Ascending aorta (tissue), 2 donors: ENCODE measurements at places on chromosomes 3 and 15.

DNA sequence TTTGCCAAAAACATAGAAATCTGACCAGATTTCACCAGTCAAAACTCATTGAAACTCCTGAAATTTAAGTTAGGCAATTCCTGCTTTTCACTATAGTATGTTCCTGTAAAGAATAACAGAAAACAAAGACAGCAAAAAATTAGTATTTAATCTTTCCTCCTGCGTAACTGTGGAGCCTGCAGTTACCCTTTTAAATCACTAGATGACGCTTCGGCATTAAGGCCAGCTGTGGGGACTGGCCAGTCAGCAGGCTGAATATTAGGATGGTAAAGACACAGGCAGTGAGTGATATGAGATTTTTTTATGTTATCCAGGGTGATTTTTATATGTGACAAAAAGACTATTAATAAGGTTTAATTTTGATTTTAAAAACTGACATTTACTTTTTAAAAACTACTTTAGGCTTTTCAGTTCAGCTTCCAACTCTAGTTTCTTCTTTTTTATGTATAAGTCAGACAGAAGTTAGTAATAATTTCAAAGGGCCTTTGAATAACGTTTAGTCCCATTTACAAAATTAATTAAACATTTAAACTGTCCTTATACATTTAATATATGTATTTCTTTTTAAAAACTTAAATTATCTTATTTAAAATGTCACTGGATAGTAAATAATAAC, 165.1 kb downstream of the PPM1L start:
- H3K27me3 ChIP-seq = no peaks in the 10 kb centered on the region
- no peak overlapping the region for H3K27ac ChIP-seq
- no peaks in the 10 kb centered on the region for H3K36me3 ChIP-seq
- H3K4me3 ChIP-seq = no peak overlapping the region
- H3K4me1 ChIP-seq = no peaks in the 10 kb centered on the region

DNA sequence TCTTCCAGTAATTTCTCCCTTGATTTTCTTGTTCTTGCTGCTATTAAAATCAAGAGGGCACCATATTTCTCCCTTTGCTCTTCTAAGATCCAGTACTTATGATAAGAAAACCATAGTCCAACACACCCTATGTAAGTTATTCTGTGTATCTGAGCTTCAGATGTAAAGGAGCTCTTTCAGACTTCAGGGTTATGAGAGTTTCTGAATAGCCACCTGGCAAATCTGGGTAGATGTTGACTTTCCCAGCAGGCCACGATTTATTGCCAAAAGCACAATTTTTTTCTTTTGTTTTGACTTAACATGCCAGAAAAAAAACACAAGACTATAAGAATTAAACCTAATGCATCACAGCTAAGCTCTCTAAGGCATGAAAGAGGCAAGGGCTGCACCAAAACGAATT, 1045.0 kb downstream of the FHIT start:
- H3K27me3 ChIP-seq = no peaks in the 10 kb centered on the region
- no peak overlapping the region for H3K4me3 ChIP-seq
- no peaks in the 10 kb centered on the region for H3K36me3 ChIP-seq
- no peaks in the 10 kb centered on the region for H3K4me1 ChIP-seq
- H3K27ac ChIP-seq = no peak overlapping the region
- no peak for DNase-seq

DNA sequence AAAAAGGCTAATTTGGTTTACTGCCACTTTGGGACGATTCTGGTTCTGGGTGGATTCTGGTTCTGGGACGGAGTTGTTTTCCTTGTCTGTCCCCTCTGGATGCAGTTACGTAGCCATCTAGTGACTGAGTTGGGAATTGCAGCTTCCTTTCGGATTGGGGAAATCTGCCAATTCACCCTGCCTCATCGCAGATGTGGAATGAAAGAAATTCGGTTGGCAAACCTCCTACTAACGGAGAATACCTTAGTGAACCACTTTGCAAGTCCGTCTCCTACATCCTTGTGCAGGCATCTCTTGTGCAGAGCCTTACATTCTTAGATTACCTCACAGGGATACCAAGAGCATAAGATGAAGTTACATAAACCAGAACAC, 31.5 kb upstream of the AP4E1 start:
- H3K27me3 ChIP-seq = no peaks in the 10 kb centered on the region
- no peaks in the 10 kb centered on the region for H3K36me3 ChIP-seq
- no peaks in the 10 kb centered on the region for H3K4me1 ChIP-seq
- peak; percentile 92 for DNase-seq
- peak overlapping the region; percentile 55 for H3K4me3 ChIP-seq
- H3K27ac ChIP-seq = no peak overlapping the region

GRCh38 chr15:73845507-73845906, 27.9 kb upstream of the TBC1D21 start:
- H3K27ac ChIP-seq = no peak overlapping the region
- no peak overlapping the region for H3K4me3 ChIP-seq
- no peak for DNase-seq
- H3K27me3 ChIP-seq = no peaks in the 10 kb centered on the region
- no peaks in the 10 kb centered on the region for H3K4me1 ChIP-seq

- H3K27me3 ChIP-seq = no peaks in the 10 kb centered on the region
- H3K27ac ChIP-seq = no peak overlapping the region
- no peaks in the 10 kb centered on the region for H3K36me3 ChIP-seq
- H3K4me3 ChIP-seq = no peak overlapping the region
Measured at GRCh38 chr3:42689421-42690014, 4.2 kb downstream of the KLHL40 start.

DNA sequence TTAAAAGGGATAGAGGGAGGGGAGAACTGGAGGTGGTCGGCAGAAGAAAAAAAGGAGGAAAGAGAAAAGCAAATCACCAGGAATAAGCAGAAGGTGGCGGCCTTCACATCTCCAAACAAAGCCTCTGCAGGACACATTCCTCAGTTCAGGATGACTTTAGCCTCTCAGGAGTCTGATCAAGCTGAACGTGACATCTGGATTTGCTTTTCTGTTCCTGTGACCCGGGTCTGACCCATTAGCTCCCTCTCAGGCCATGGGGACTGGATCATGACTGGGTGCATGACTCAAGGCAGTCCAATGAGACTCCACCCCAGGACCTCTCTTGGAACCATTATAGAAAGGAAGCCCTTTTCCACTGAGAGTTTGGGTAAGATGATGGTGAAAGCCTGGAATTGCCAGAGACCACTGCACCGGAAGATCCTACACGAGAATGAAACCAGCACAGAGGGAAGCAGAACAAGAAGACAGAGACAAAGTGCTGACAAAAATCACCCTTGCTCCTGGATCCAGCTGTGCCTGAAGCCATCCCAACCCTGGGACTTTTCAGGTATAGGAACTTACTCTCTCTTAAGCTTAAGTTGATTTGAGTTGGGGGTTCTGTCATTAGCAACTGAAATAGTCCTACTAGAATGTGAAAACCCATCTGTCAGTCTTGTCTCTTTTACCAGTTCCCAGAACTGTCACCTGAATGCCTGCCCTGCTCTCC, 45.4 kb upstream of the RAD18 start:
- no peaks in the 10 kb centered on the region for H3K27me3 ChIP-seq
- H3K36me3 ChIP-seq = no peaks in the 10 kb centered on the region
- no peak overlapping the region for H3K4me3 ChIP-seq

DNA sequence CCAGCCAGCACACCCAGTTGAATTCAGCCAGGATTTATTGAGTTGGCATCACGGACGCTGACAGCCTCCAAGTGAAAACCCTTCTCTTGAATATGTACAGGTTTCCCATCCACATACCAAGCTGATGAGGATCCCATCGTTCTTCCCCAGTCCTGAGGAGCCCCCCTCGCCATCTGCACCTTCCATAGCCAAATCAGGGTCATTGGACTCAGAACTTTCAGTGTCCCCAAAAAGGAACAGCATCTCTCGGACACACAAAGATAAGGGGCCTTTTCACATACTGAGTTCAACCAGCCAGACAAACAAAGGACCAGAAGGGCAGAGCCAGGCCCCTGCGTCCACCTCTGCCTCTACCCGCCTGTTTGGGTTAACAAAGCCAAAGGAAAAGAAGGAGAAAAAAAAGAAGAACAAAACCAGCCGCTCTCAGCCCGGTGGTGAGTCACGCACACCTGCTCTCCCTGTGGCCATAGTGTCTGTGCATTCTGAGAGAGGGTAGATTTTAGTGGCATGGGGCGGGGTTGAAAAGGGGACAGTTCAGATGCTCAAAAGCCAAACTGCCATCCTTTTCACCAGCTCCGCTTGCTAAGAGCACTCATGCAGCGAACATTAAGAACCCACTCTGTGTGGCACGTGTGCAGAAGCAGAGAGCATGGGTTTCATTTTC, 51.2 kb downstream of the KLHL25 start:
- H3K27ac ChIP-seq = no peak overlapping the region
- no peaks in the 10 kb centered on the region for H3K27me3 ChIP-seq
- H3K4me1 ChIP-seq = peaks cover 8% of the 10 kb centered on the region

- H3K4me1 ChIP-seq = peaks cover 3% of the 10 kb centered on the region
- H3K27me3 ChIP-seq = no peaks in the 10 kb centered on the region
- H3K36me3 ChIP-seq = no peaks in the 10 kb centered on the region
- DNase-seq = no peak
Measured at GRCh38 chr3:194989241-194989640, 281.7 kb downstream of the XXYLT1 start.

DNA sequence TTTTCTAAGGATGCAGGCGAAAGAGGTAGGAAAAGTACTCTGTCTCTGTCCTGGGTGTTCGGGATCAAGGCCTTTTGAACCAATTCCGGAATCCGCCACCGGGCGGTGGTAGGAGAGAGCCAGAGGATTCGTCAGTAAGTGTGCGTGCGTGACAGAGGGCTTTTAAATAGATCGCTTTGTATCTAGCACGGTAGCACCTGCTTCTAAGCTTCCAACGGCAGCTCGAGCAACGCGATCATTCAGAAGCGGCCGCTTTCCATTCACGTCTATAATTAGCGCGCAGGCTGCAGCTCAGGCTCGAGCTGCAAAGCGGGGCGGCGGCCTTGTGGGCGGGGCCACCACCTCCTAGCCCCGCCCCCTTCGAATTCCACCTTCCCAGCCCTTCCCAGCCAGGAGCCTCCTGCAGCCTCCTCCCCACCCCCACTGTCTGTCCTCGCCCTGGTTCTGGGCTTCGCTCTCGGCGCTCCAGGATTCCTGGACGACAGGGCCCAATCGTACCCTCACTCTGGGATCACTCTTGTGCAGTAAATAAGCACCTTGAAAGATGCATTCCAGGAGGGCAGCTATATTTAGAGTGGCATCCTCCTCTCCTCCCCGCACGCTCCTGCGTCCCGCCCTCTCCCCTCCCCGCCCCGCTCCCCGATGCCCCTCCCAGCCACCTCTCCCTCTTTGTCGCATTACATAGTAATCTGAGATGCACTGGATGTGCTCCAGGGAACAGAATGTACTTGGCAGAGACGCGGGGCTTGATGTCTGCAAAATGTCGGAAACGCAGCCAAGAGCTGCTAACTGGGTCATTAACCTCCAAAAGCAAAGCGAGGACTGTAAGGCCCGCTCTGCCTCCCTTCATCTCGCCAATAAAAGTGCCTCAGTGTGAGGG, 224.1 kb upstream of the TPRG1 start:
- DNase-seq = peak; percentile 99
- H3K27me3 ChIP-seq = no peaks in the 10 kb centered on the region
- no peaks in the 10 kb centered on the region for H3K36me3 ChIP-seq
- H3K27ac ChIP-seq = peak overlapping the region; percentile 99

- H3K4me3 ChIP-seq = no peak overlapping the region
- no peaks in the 10 kb centered on the region for H3K4me1 ChIP-seq
- no peaks in the 10 kb centered on the region for H3K36me3 ChIP-seq
- no peak for DNase-seq
Measured at GRCh38 chr3:14716591-14716990, 41.6 kb downstream of the C3orf20 start.

DNA sequence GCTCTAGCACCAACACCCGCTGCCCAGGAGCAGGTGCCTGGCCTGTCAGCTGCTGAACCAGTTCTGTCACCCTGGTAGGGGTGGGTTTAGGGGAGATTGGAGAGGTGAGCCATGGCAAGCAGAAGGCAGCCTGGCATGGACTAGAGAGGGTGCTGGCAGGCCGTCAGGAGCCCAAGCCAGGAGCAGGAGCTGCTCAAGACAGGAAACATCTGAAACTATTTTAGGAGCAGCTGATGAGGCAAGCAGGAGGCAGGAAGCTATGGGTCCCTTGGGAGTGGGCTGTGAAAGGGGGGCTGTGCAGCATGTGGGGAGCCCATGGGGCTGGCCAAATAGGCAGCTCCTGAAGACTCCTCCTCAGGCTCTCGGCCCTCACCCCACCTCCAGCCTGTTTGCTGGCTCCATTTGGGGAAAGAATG, 2.3 kb downstream of the INKA1 start:
- H3K36me3 ChIP-seq = peaks cover 13% of the 10 kb centered on the region
- H3K27me3 ChIP-seq = no peaks in the 10 kb centered on the region
- H3K4me1 ChIP-seq = peaks cover 36% of the 10 kb centered on the region
- peak overlapping the region; percentile 98 for H3K27ac ChIP-seq
- H3K4me3 ChIP-seq = peak overlapping the region; percentile 86
- peak; percentile 97 for DNase-seq

- no peak overlapping the region for H3K4me3 ChIP-seq
- H3K27me3 ChIP-seq = no peaks in the 10 kb centered on the region
- no peaks in the 10 kb centered on the region for H3K36me3 ChIP-seq
- H3K4me1 ChIP-seq = no peaks in the 10 kb centered on the region
- H3K27ac ChIP-seq = no peak overlapping the region
Measured at GRCh38 chr15:79475306-79475705, 43.2 kb downstream of the MINAR1 start.
